ENCODE measurements at places on chromosomes 12 and 14.

DNA sequence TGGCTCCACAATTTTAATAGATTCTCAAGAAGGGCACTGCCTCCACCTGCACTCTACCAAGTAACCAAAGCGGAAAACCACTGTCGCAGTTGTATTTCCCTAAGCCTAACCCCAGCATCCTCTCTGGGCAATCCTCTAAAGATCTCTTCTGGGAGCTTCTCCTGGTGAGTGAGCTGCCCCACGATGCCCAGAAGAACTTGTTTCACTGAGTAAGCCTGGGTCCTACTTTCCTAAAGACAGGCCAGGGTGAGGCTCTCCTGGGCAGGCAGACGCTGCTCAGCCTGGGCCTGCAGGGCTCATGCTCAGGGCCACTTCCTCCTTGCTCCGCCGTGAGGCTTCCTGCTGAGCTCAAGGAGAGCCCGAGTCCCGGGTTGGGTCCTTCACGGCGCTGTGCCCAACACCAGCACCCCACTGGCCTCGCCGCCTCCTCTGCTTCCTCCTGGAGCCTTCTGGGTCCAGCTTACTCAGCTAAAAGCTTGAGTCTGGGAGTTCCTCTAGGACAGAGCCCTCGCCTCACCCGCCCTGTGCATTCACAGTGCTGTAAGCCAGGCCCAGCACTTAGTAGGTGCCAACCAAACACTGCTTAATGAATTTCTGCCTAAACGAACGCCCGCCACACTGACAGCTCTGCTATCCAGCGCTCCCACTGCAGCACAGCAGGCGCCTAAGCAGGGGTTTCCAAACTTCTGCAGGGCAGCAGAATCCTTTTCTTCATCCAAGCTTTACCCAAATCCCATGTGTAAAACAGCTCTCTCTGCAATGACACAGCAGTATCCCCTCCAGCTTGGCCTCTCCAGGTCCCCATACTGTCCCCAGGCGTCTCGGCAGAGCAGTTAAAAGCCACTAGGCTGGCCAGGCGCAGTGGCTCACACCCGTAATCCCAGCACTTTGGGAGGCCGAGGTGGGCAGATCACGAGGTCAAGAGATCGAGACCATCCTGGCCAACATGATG, 5.7 kb downstream of the RAB35 start:
- no peak for DNase-seq

- DNase-seq = no peak
Observed at GRCh38 chr12:116338064-116338846, 60.8 kb upstream of the MED13L start.

- DNase-seq = no peak
Observed at GRCh38 chr12:23980826-23981225, 31.4 kb upstream of the SOX5 start.

- no peak for DNase-seq
Observed at GRCh38 chr12:6959805-6960592, 8.8 kb downstream of the PTPN6 start.

DNA sequence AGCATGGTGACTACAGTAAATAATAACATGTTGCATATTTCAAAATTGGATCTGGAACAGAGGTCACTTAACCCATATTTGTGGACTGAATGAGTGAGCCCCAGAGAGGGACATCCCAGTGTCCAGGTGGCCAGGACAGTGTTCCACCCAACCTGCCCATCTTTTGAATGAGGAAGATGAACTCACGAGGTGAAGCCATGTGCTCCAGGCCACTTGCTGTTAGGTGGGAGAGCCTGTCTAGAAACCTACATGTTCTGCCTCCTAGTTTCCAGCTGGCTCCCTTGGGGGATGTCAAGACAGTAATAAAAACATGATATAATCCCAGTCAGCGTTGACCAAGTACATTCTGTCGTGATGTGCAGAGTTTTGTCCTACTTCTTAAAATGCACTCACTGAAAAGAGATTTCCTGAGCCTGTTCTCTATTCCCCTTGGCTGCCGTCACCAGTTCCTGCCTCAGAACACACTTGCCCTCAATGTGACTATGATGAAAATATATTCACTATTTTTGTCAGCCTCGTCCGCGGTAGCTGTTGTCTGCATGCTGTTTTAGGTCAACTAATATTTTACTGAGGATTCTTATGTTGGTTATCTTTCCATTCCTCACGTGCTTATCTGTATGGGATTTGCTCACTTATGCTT, 25.7 kb downstream of the TSPAN9 start:
- no peak for DNase-seq
